T-helper 17 cell (primary cell): ENCODE measurements at places on chromosomes 13 and 19. TPM values are rescaled to one million over a fixed set of nuclear protein-coding genes. Genes with fewer than 3 reads are reported as not detected.

Gene ARMC6
- 12.3 TPM for total RNA-seq

Gene PGLYRP1
- total RNA-seq, result not detected

DNA sequence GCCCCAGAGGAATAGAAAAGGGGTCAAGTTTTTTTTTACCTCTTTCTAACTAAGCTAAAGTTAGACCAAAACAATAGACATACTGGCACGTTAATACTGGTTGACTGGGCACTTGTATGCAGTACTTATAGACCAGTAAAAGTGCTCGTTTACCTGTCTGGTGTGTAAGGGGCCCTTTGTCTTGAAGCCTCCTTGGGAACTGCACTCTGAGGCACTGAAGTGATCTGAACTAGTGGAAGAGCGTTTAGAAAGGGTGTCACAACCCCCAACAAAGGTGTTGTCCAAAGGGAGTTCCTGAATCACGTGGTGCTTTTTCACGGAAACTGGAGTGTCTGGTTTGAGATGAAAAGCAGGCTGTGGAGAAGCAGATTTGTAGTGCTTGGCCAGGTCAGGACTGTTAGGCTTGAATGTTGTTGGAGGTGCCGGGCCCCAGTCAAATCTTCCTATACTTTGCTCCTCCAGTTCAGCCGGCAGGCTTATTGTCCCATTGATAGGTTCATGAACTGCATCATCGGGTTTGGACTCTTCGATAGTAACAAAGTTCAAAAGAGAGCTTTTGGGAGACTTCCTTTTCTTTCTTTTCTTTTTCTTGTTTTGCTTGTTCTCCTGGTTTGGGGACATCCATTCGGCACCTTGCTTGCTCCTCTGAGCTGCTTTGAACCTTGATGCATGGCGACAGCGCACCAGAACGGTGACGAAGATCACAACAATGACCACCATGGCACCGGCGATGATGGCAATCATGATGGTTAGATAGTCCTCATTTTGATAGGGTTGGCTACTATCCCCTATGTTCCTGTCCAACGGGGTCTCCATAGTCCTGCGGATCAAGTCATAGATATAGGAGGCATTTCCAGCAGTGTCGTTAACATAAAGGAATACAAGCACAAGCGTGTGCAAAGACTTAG, 4.6 kb downstream of the PCDH9 start:
- DNase-seq, result no peak

GRCh38 chr13:44078806-44079376, 199.2 kb downstream of the LACC1 start:
- DNase-seq, result no peak

GRCh38 chr13:61406275-61406674, 9.4 kb downstream of the PCDH20 start:
- DNase-seq, result no peak

Gene ZNF549
- total RNA-seq, result 7.4 TPM

Gene SMIM24
- total RNA-seq, result not detected

Gene PRTN3
- total RNA-seq, result not detected

DNA sequence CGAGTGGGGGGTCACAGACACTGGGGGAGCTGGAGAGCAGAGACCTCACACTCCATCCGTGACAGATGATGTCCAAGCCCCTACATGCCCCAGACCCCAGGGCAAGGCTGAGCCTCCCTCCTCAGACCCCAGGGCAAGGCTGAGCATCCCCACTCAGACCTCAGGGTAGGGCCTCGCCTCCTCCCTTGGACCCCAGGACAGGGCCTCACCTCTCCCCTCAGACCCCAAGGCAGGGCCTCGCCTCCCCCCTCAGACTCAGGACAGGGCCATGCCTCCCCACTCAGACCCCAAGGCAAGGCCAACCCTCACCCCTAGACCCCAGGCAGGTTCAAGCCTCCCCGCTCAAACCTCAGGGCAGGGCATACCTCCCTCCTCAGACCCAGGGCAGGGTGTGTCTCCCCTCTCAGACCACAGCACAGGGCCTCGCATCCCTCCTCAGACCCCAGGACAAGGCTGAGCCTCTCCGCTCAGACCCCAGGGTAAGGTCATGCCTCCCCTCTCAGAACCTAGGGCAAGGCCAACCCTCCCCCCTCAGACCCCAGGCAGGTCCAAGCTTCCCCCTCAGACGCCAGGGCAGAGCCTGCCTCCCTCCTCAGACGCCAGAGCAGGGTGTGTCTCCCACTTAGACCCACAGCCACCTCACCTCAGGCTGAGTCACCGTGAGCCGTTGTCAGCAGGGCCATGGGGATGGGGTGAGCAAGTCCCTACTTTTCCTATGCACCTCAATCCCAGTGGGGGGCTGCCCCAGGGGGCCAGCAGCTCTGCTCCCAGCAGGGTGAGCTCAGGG, 1.7 kb upstream of the S1PR4 start:
- DNase-seq, result peak; percentile 58

DNA sequence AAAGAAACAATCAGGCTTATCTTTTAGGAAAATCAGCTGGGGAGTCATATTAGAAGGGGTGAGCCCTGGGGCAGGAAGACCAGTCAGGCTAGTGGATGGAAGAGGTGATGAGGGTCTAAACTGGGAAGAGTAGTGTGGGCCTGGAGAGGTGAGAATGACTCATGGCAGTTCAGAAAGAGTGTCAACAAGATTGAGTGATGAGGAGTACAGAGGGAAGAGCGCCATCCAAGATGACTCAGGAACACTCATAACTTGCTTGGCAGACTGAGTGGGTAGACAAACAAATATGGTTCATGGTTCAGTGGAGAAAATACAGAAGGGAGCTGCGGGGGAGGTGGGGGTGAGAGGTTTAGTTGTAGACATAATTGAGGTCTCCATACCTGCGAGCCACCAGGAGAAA, 17.3 kb upstream of the CLDN10 start:
- no peak for DNase-seq

DNA sequence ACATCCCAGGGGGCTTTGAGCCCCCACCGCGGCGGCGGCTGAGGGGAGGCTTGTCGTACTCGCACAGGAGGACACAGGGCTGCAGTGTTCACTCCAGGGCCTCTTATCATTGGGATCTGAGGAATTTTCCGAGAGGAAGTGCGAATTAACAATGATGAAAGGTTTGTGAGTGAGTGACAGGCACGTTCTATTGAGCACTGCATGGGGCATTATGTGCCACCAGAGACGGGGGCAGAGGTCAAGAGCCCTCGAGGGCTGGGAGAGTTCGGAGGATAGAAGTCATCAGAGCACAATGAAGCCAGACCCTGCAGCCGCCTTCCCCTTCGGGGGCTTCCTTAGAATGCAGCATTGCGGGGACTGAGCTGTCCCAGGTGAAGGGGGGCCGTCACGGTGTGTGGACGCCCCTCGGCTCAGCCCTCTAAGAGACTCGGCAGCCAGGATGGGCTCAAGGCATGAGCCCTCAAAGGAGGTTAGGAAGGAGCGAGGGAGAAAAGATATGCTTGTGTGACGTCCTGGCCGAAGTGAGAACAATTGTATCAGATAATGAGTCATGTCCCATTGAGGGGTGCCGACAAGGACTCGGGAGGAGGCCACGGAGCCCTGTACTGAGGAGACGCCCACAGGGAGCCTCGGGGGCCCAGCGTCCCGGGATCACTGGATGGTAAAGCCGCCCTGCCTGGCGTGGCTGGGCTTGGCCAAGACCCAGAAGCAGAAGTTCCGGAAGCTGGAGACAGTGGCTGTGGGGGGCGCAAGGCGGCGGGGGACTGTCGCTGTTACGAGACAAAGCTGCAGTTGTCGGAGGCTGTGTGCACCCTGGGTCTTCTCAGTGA, 53.9 kb downstream of the MCF2L start:
- DNase-seq, result no peak

Gene ZNF793
- 4.2 TPM for total RNA-seq

- no peak for DNase-seq
Measured at GRCh38 chr19:37845932-37846331, 60.5 kb downstream of the WDR87 start.

GRCh38 chr13:52749419-52749818, 9.8 kb upstream of the CNMD start:
- DNase-seq, result no peak

Gene TYROBP
- total RNA-seq, result 16.7 TPM

Gene ALOX5AP
- 58.4 TPM for total RNA-seq

DNA sequence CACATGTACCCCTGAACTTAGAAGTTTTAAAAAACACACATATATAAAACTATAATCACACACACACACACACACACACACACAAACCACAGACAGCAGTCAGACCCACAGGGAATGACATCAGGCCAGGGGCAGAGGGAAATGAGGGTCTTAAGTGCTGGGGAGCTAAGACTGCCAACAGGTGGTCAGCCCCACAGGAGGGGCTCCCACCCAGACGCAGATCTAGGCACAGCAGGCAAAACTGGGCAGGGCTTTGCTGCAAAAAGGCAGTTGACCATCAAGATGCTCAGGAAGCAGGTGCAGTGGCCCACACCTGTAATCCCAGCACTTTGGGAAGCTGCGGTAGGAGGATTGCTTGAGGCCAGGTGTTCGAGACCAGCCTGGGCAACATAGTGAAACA, 121.0 kb upstream of the LSM14A start:
- no peak for DNase-seq

DNA sequence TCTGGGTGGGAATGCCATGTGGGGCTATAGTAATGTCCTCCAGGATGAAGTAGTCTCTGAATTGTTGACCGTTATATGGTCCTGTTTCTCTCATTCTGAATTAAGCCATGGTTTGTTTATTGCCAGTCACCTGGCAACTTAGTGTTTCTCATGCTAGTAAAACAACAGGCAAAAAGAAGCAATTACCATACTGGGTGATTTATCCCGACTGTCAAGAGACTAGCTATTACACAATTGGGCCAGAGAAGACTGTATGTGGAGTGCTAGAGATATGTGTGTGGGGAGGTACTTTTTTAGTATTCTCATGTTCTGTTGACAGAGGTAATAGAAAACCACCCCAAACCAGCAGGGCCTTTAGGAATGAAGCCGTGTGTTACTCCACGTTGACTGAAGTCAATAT, 258.2 kb downstream of the TDRD3 start:
- DNase-seq, result no peak

GRCh38 chr13:44243198-44243857, 130.3 kb upstream of the SERP2 start:
- no peak for DNase-seq

Gene FCER2
- 7.0 TPM for total RNA-seq

- no peak for DNase-seq
Measured at GRCh38 chr19:3196064-3196932, 10.6 kb downstream of the NCLN start.

- DNase-seq, result no peak
Measured at GRCh38 chr13:103759361-103759760, 693.1 kb upstream of the SLC10A2 start.

GRCh38 chr19:54026656-54027055, 35.2 kb downstream of the CACNG6 start:
- DNase-seq, result no peak

DNA sequence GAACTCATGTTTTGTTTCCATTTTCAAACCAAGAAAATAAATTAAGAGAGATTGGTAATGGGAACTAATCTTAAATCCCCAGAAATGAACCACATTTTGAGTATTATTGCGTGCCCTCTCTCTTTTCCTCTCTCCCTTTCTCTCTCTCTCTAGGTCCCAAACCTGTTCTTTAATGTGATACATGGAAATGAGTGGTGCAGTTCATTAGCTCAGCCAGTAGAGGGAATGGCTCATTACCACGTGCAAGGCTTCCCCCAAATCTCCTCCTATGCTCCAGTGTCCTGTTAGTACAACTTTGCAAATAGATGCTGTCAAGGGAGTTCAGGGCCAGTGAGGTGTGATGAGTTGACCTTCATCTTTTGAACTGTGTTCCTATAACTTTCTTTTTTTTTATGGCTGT, 178.4 kb downstream of the FGF9 start:
- no peak for DNase-seq

DNA sequence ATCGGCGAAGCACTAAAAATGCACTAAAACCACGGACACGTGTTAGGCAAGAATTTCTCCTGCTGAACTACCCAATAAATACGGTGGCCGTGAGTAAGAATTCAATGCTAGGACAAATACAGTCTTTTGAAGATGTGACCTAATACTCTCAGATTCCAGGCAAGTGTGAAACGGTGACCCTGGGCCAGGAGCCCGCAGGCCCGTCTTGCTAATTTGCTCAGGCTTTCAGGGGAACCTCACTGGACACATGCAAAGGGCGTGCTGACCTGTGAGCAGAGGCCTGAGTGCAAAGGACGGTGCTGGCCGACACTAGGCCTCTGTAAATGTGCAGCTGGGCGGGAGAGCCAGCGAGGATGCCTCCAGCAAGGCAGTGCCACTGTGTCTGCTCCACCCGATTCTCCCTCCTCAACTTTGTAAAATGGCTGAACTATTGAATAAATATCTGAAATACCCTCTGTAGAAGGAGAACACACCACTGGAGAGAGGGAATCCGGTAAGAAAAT, 70.1 kb downstream of the STK24 start:
- no peak for DNase-seq

Gene CYP2A7
- total RNA-seq, result not detected

GRCh38 chr13:76266561-76266960, 619.6 kb downstream of the KCTD12 start:
- DNase-seq, result no peak

DNA sequence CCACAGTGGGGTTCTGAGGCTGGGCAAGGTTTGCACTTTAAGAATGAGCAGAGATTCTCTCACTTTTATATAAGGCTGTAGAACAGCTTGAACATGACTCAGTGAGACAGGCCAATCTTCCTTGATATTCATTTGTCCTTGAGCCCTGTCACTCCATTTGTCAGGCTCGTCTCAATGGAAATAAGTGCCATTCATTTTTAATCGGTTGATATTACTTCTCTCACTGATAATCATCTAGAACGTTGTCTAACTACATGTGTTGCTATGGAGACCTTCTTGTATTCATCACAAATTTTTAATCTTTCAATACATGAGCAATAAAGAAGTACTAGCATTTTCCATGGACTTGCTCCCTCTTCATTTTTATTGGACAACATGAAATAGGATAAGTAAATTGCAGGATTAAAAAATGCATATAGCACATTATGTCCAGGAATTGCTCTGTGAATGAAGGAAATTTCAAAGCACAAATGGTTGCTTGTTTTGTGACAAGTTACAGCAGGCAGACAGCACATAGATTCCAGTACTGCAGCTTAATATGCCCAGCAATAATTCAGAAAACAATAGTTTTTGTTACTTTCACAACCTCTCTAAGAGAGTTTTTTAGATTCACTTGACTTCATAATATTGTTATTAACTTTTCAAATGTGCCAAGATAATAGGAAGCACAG, 1178.4 kb upstream of the ATXN8OS start:
- no peak for DNase-seq

Gene ACER1
- total RNA-seq, result 0.99 TPM

Gene ERICH4
- total RNA-seq, result not detected

Gene PEAK3
- not detected for total RNA-seq

GRCh38 chr19:9941671-9942070, 5.4 kb upstream of the OLFM2 start:
- DNase-seq, result no peak

DNA sequence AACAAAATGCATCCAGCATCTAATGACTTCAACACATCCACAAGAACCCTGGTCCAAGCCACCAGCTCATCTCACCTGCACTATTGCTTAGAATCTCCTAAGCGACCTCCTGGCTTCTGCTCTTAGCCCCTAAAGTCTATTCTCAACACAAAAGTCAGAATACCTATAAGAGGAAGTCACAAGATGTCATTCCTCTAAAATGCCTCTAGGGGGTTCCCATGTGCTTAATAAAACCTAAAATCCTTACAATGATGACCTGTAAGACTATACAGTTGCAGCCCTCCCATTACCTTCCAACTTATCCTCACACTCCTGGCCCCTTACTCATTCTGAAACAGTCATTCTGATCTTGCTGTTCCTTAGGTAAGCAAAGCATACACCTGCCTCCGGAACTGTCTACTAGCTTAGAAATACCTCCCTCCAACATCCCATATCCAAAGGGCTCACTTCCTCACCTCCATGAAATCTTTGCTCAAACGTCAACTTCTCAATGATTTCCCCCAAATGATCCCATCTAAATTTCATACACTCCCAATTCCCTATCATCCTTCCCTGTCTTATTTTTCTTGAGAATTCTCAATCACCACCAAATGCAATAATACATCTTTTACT, 10.0 kb downstream of the ATP7B start:
- DNase-seq, result no peak
